Cerebellum (tissue), 4 donors: ENCODE measurements at places on chromosomes 12 and 14. TPM values are rescaled to one million over a fixed set of nuclear protein-coding genes. Genes with fewer than 3 reads are reported as not detected.

The KRT2 gene
- total RNA-seq, result 0.18 TPM

The CABP1 gene
- 3.3 TPM for total RNA-seq

The CCDC184 gene
- total RNA-seq, result 7.8 TPM

The RTL1 gene
- under 0.01 TPM for total RNA-seq

The EMP1 gene
- 20.1 TPM for total RNA-seq

The GAS2L3 gene
- 96.2 TPM for total RNA-seq

The GPR132 gene
- total RNA-seq, result 1.7 TPM

The RPS6KA5 gene
- total RNA-seq, result 10.6 TPM

The DHRS4 gene
- 8.0 TPM for total RNA-seq

The TM9SF1 gene
- 18.9 TPM for total RNA-seq

The A2M gene
- 61.8 TPM for total RNA-seq

The TESPA1 gene
- not detected for total RNA-seq

The SLC8B1 gene
- total RNA-seq, result 7.9 TPM

The GALNT8 gene
- total RNA-seq, result 26.1 TPM
